ENCODE measurements at places on chromosomes 7 and 10. TPM values are rescaled to one million over a fixed set of nuclear protein-coding genes. Genes with fewer than 3 reads are reported as not detected.

Gene ADAMTS14
- total RNA-seq = not detected

Gene POP7
- not detected for total RNA-seq

Gene ARPC1B
- total RNA-seq = 229 TPM

Gene UNCX
- not detected for total RNA-seq

Gene SFMBT2
- total RNA-seq = 17.3 TPM

Gene LIMK1
- total RNA-seq = 6.2 TPM

Gene ITIH5
- 18.8 TPM for total RNA-seq

Gene PRSS37
- total RNA-seq = not detected

Gene NKX2-3
- total RNA-seq = 1.0 TPM

Gene PNLIPRP2
- 4.1 TPM for total RNA-seq

Gene SLC39A12
- not detected for total RNA-seq

Gene NEURL1
- 0.89 TPM for total RNA-seq

Gene PRSS1
- total RNA-seq = 10.0 TPM
